Thyroid gland (tissue), 4 donors: ENCODE measurements at places on chromosomes 7 and 10. TPM values are rescaled to one million over a fixed set of nuclear protein-coding genes. Genes with fewer than 3 reads are reported as not detected.

The AHR gene
- 100.0 TPM for total RNA-seq

DNA sequence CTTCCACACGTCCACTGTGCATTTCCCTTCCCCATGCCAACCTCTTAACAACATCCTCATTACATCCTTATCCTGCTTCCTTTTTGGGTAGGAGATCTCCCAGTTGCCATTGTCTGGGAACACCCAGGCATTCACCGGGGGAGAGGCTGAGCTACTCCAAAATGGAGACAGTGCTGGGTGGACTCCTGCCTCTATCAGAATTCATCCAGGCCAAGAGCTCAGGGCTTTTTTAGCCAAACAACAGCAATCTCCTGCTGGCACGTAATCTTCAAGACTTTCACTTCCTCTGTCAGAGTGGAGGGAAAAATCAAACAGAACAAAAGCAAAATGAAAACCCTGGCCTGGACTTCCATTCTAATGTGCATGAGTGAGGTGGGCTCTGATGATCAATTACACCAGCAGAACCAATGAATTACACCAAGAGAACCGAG lies 245.0 kb downstream of the PRPF18 start:
- no peak overlapping the region for H3K27ac ChIP-seq
- no peaks in the 10 kb centered on the region for H3K27me3 ChIP-seq
- H3K4me3 ChIP-seq, result no peak overlapping the region
- H3K36me3 ChIP-seq, result no peaks in the 10 kb centered on the region
- H3K4me1 ChIP-seq, result peaks cover 35% of the 10 kb centered on the region

DNA sequence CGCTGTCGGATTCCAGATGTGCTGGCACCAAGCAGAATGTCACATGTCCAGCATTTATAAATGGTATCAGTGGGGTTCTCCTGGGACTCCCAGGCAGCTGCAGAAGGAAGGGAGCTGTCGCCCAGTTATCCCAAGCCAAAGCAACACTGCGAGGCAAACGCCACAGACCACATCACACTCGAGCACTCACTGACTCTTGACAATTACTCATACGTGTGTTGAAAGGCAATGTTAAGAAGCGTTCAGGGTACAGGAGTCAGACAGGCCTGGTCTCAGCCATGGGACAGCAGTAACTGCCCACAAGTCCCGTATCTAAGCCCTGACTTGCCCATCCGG lies 113.4 kb downstream of the DIP2C start:
- no peak overlapping the region for H3K27ac ChIP-seq
- no peaks in the 10 kb centered on the region for H3K36me3 ChIP-seq
- no peak overlapping the region for H3K4me3 ChIP-seq
- DNase-seq, result peak; percentile 75
- H3K4me1 ChIP-seq, result peaks cover 20% of the 10 kb centered on the region

GRCh38 chr7:28759475-28759971 lies 198.6 kb downstream of the TRIL start:
- H3K27ac ChIP-seq, result no peak overlapping the region
- H3K4me3 ChIP-seq, result no peak overlapping the region
- no peak for DNase-seq
- no peaks in the 10 kb centered on the region for H3K4me1 ChIP-seq

- no peaks in the 10 kb centered on the region for H3K36me3 ChIP-seq
- H3K4me1 ChIP-seq, result peaks cover 24% of the 10 kb centered on the region
- H3K4me3 ChIP-seq, result no peak overlapping the region
- DNase-seq, result peak; percentile 82
- H3K27me3 ChIP-seq, result no peaks in the 10 kb centered on the region
Observed at GRCh38 chr10:11045995-11046775, 28.5 kb downstream of the CELF2 start.

The HECW1 gene
- total RNA-seq, result 4.7 TPM

DNA sequence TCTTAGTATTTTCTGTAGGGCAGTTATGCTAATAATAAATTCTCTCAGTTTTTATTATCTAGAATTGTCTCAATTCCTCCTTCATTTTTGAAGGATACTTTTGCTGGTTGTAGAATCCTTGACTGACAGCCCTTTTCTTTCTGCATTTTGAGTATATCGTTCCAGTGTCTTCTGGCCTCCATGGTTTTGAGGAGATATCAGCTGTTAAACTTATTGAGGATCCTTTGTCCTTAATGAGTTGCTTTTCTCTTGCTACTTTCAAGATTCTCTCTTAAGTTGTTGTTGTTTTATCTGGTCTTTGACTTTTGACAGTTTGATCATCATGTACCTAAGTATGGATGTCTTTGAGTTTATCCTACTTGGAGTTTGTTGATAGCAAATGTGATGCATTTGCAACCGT lies 8.9 kb upstream of the GJC3 start:
- H3K27me3 ChIP-seq, result no peaks in the 10 kb centered on the region
- no peak overlapping the region for H3K27ac ChIP-seq
- H3K4me1 ChIP-seq, result no peaks in the 10 kb centered on the region
- no peak overlapping the region for H3K4me3 ChIP-seq
- H3K36me3 ChIP-seq, result no peaks in the 10 kb centered on the region

DNA sequence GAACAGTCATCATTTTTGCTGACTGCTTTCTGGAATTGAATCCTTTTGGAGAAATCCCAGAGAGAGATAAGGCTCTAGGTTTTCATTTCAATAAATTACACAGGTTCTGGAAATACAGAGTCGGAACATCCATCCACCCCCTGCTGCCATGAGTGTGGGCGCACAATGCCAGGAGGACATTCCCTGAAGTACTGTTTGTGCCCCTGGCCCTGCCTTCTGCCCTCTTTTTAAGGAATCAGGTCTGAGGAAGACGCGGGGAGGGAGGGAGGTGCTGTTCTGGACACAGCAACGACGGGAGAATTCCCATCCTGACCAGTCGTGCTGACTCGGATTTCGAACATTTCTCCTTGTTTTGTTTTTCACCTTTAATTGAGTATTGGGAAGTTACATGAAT lies 69.0 kb downstream of the SEC61G start:
- no peaks in the 10 kb centered on the region for H3K36me3 ChIP-seq
- no peak for DNase-seq
- H3K4me1 ChIP-seq, result no peaks in the 10 kb centered on the region
- H3K27ac ChIP-seq, result no peak overlapping the region
- H3K27me3 ChIP-seq, result no peaks in the 10 kb centered on the region

GRCh38 chr7:28474640-28475039 lies 62.3 kb downstream of the CREB5 start:
- H3K4me1 ChIP-seq, result peaks cover 10% of the 10 kb centered on the region
- DNase-seq, result no peak
- no peak overlapping the region for H3K27ac ChIP-seq
- no peaks in the 10 kb centered on the region for H3K36me3 ChIP-seq
- H3K27me3 ChIP-seq, result no peaks in the 10 kb centered on the region
- no peak overlapping the region for H3K4me3 ChIP-seq

DNA sequence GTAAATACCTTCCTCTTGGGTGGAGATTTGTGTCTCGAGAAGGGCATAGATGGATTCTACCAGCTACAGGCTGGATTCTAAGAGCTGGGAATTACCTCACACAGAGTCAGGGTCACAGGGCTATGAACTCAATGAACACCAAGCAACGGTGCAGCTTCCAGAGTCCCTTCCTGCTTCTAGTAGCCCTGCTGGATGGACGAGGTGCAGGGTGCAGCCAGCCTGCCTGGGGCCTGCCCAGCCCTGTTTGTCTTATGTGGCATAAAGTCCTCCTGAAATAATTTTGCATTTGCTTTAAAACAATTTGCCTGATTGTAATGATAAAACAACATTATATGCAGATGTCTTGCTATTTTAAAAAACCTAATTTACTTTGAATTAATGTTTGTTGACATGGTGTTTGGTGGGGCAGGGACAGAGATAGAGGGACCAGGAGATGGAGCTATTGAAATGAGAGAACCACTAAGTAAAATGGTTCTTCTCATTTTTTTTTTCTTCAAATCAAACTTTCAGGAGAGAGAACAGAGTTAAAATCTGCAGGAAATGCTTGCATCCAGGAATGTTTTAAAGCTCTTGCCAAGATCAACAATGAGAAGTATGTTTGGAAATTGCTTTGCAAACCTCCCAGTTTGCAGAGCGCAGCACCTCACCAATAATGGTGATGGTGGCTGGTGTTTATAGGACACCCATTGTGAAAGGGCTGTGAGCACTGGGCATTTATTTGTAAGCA lies 305.4 kb upstream of the PODXL start:
- no peak overlapping the region for H3K4me3 ChIP-seq
- H3K27ac ChIP-seq, result no peak overlapping the region
- no peaks in the 10 kb centered on the region for H3K27me3 ChIP-seq
- no peaks in the 10 kb centered on the region for H3K4me1 ChIP-seq
- H3K36me3 ChIP-seq, result no peaks in the 10 kb centered on the region
- DNase-seq, result no peak

DNA sequence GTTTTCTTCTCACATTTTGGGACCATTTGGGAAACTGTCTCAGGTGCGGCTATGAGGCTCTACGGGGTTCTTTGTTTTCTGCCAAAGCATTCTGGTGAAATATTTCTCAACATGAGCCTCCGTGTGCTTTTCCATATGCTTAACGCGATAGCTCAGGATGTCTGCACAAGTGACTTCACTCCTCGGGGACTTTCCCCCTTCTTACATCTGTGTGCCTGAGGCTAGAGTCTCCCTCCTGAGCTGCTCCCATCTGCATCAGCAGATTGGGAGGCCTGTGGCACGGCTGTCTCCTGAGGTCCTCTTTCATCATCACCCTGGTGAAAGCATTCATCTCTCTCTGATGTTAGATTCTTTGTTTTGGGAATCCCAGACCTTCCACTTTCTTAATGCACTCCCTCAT lies 1190.9 kb downstream of the TYW1 start:
- no peaks in the 10 kb centered on the region for H3K27me3 ChIP-seq
- H3K4me1 ChIP-seq, result no peaks in the 10 kb centered on the region
- H3K27ac ChIP-seq, result no peak overlapping the region
- DNase-seq, result no peak

The PPP1R17 gene
- not detected for total RNA-seq

The UFSP1 gene
- total RNA-seq, result 7.4 TPM

DNA sequence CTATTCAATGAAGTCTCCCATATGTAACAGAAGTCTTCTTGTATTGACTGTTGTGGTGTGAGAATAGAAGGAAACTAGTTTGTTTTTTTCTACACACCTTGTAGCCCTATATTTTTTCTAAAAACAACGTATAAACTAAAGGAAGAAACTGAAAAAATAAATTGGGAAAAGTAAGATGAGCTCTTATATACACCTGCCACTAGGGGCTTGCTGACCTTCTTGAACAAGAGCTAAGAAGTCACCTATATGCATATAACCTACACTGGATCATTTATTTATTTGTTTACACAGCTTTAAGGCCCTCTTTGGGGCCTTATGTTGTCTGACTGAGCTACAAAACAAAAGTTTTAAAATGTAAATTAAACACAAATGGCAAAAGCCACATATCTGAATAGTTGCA lies 383.0 kb downstream of the HPSE2 start:
- H3K36me3 ChIP-seq, result no peaks in the 10 kb centered on the region
- no peak for DNase-seq
- no peaks in the 10 kb centered on the region for H3K4me1 ChIP-seq
- H3K4me3 ChIP-seq, result no peak overlapping the region
- no peak overlapping the region for H3K27ac ChIP-seq

The C7orf57 gene
- total RNA-seq, result not detected

DNA sequence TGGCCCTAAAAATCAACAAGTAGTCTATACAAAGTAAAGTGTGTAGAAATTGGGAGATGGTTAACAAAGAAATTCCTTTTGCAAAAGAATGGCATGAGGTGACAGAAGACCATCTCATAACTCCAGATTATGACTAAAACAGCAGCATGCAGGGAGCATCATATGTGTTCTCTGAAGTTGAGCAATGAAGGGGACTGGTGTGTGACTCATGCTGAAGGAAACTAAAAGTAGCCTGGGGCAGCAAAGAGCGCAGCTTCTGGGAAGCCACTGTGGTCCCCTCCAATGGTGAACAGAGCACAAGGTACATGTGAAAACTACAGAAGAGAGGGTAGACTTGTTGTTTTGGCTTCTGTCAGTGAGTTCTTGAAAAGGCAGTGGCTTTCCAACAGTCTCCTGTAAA lies 133.4 kb downstream of the MACC1 start:
- no peak overlapping the region for H3K4me3 ChIP-seq
- H3K27me3 ChIP-seq, result no peaks in the 10 kb centered on the region

The PIP gene
- total RNA-seq, result not detected

DNA sequence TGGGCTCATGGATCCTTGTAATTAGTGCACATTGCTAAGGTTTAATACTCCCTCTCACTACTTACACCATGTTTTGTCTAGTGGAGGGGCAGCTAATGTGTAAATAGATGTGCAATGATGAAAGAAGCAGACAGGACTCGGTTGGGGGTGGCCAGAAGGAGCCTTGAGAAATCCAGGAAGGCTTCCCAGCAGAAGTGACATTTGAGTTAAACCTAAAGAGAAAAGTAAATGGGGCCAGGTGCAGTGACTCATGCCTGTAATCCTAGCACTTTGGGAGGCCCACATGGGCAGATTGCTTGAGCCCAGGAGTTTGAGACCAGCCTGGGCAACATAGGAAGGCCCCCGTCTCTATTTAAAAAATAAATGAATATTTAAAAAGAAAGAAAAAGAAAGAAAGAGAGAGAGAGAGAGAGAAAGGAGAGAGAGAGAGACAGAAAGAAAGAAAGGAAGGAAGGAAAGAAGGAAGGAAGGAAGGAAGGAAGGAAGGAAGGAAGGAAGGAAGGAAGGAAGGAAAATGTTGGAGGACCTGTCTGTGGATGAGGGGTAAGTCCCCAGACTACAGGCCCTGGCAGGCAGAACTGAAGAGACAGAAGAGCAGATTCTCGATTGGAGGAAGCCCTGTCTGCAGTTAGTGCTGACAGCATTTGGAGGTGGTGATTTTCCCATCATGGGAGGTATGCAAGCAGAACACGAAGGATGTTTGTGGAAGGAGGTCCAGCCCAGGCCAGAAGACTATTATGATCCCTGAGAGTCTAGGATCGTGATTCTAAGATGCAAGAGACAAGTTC lies 3.6 kb downstream of the ELN start:
- peaks cover 5% of the 10 kb centered on the region for H3K36me3 ChIP-seq
- DNase-seq, result no peak
- H3K27me3 ChIP-seq, result no peaks in the 10 kb centered on the region
- H3K27ac ChIP-seq, result peak overlapping the region; percentile 4
- peaks cover 34% of the 10 kb centered on the region for H3K4me1 ChIP-seq

- H3K4me1 ChIP-seq, result no peaks in the 10 kb centered on the region
- H3K27ac ChIP-seq, result no peak overlapping the region
- no peaks in the 10 kb centered on the region for H3K36me3 ChIP-seq
- DNase-seq, result peak; percentile 2
Observed at GRCh38 chr7:63067897-63068585, 930.6 kb upstream of the ZNF722 start.

The CLDN15 gene
- total RNA-seq, result 6.6 TPM

The ADIRF gene
- 103 TPM for total RNA-seq

DNA sequence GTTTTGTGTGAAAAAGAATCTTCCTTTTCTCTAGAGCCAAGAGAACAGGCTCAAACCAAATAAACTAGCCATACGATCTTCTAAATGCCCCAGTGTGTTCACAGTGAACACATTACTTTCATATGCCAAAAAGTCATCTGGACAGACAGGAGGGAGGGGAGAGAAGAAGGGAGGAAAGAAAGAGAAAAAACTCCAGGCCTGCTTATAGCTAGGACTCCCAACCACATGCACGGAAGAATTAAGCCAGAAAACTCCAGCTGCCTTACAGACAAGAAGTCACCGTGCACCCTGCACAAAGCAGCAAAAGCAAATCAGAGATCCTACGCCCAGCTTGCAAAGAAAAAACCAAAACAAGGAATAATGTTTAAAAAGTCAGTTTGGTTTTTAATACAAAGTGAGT lies 34.3 kb downstream of the SNX8 start:
- H3K27me3 ChIP-seq, result no peaks in the 10 kb centered on the region
- peaks cover 5% of the 10 kb centered on the region for H3K4me1 ChIP-seq
- no peak overlapping the region for H3K4me3 ChIP-seq
- H3K36me3 ChIP-seq, result no peaks in the 10 kb centered on the region
- DNase-seq, result no peak
- no peak overlapping the region for H3K27ac ChIP-seq
